ENCODE measurements at places on chromosomes 5 and 9. TPM values are rescaled to one million over a fixed set of nuclear protein-coding genes. Genes with fewer than 3 reads are reported as not detected.

Gene SV2C
- total RNA-seq, result 0.10 TPM

GRCh38 chr5:156135531-156135930 lies 191.4 kb upstream of the SGCD start:
- DNase-seq, result no peak

Gene GLRA1
- not detected for total RNA-seq

- DNase-seq, result no peak
These were observed 61.2 kb downstream of the FYB1 start for GRCh38 chr5:39158127-39158593.

DNA sequence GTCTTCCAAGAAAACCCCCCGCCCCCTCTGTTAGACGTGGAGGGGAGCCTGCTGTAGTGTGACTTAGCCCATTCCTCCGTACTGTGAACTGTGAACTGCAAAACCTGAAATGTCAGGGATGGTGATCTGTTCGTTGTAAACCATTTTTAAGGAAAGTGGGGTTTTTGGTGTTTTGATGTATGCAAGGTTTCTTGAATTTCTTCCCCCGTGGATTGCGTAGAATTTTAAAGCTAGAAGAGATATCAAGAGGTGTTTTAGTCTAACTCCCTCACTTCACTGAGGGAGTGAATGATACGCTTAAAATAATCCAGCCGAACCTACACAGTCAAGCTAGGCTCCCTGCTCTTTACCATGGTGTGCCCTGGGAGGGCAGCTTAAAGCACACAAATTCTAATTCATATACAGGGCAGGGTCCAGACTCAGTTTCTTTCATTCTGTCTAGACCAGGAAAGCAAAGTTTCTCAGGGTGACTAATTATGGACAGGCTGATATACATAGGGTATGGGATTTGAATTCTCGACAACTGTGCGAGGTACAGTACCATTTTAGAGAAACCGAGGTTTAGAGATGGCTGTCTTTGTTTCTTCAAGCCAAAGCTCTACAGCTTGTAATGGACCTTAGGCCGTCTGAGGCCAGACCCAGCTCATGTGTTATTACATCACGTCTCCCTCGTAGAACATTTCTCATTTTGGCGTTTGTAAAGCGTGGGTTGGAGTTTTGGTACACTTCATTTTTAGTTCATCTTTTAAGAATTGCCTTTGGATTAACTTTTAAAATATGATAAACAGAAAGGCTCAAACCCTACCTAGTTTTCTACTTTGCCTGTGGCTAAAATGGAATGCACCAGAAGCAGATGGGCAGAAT lies 2.7 kb downstream of the PTGER4 start:
- no peak for DNase-seq

All from skin of body (tissue), 3 donors.